ENCODE measurements at places on chromosomes 7 and 10.

DNA sequence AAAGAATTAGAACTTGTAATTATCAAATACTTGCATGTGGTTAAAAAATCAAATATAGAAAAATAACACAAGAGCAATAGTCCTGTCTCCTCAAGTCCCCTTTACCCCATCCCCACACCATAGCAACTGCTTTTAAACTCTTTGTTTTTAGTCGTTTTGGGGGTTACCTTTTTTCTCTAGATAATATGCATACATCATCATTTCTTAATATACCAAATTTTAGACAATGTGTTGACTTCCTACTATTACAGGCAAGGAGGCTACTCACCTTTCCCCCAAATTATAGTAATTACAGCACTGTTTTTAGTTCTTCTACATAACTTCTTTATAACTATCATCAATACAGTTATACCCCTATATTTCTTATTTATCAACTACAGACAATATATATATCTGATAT is 57.3 kb downstream of the SLC18A2 start:
- no peak for DNase-seq

DNA sequence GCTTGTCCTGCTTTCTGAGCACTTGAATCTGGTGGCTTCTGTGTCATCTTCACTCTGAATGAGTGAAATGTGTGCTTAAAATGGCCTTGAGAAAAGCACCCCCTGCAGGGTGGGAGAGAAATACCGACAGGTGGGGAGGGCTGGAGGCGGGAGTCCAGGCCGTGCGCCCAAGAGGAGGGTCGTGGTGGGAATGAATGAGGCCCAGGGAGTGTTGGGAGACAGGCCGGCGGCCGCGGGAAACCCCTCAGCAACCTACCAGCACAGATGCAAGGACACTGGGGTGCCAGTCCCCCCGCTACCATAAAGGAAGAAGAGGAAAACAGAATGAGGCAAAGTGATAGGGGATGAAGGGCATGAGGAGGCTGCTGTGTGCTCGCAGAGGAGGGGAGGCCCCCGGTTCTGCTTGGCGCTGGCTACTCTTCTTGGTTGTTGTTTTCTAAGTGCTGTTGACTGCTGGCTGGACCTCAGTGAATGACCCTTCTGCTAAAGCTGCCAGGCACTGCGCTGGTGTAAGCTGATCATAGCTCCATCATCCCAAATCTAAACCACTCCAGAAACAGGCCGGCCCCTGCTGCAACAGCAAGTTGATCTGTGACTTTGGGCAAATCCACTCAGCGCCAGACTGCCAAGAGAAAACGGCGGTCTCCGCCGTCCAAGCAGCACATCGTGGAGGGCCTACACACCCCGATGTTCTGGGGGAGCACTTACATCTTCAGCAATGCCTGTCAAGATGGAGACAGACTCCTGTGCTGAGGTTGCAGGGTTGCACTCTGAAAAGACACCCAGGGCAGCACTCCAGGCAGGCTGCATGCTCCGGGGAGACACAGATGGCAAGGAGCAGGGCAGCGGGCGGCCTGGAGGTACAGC is 378.5 kb downstream of the DNAJB6 start:
- DNase-seq, result no peak

DNA sequence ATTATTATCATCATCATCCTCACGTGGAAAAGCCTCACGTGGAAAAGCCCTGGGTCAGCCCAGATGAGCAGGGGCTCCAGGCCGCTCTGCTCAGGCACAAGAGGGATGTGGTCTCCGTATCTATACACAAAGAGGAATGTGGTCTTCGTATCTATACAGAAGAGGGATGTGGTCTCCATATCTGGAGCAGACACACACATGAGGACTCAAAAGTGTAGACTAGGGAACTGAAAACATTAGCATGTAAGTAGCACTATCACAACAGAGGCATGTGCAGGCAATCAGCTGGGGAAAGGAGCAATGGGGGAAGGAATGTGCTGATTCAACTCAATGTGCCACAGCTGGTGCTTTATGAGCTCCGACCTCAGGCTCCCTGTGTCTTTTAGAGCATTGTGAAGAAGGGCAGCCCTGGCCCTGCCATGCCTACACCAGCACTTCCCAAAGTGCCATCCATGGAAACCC is 86.5 kb downstream of the PLXNA4 start:
- DNase-seq, result no peak

DNA sequence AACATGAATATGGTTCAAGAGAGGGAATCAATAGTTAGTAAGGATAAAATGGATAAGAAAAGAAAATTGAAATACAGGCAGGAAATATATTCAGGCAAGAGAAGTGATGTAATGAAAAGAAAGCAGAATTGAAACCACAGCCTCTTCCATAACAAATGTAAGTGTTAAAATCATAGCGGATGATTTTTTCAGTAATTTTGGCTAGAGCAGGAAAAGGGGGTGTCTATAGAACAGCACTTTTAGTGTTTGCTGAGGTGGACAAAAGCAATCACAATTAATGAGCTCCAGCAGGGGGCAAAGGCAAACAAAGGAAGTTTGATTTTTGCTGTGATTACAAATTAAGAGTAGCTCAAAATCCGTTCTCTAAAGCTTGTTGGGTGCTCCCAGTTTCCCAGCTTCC is 79.0 kb downstream of the TRIL start:
- no peak for DNase-seq

DNA sequence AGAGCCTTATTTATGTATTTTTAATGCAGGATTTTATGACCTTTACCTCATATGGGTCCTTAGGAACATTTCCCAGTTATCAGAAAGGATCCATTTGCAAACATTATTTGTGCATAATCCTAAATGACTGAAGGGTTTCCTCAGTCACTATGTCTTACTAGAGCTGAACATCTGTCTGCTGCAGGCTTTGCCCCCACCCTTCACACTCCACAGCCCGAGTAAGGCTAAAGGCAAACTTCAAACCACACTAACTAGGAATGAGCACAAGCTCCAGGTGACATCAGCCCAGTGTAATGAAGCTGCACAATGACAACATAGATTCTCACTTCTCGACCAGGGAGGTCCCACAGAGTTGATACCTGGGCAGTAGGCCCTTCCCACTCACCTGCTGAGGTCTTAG is 491.3 kb upstream of the MKI67 start:
- no peak for DNase-seq

GRCh38 chr7:74027683-74028320 is at the start of gene ELN:
TSS of gene ELN (plus strand) at chr7:74028173. CDS start at chr7:74028188, 15 bp downstream.
- DNase-seq, result no peak

DNA sequence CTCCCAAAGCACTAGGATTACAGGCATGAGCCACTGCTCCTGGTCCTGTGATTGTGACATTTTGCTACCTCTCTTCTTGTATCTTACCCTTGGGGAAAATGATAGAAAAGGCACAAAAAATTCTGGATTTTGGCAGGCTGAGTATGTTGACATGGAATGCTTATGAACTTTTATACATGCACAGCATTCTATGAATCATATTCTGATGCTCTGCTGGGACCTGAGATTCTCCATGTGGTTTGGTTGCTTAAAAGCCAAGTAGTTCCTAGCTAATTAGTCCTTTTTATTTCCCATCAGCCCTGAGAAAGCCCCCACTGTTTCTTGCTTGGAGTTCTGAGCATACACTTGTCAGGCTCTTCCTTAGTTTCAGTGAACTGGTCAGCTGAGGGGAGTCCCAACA is 8.3 kb upstream of the KAZALD1 start:
- no peak for DNase-seq

DNA sequence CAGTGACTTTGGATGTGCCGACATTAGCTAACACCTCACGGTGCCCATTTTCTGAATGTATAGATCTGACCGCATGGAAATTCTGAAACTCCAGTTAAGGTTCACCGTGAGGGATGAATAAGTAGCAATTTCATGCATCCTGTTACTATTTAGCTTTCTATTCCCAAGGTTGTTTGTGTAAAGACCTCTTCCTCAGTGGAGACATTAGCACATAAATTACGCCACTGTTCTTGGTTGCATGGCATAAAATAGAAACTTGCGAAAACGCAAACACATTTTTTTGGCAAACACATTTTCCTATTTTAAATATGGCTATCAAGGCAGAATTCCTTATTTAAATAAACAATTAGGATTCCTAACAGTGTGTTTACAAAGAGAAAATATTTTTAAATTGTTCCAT is 36.5 kb downstream of the DENND2A start:
- DNase-seq, result no peak

DNA sequence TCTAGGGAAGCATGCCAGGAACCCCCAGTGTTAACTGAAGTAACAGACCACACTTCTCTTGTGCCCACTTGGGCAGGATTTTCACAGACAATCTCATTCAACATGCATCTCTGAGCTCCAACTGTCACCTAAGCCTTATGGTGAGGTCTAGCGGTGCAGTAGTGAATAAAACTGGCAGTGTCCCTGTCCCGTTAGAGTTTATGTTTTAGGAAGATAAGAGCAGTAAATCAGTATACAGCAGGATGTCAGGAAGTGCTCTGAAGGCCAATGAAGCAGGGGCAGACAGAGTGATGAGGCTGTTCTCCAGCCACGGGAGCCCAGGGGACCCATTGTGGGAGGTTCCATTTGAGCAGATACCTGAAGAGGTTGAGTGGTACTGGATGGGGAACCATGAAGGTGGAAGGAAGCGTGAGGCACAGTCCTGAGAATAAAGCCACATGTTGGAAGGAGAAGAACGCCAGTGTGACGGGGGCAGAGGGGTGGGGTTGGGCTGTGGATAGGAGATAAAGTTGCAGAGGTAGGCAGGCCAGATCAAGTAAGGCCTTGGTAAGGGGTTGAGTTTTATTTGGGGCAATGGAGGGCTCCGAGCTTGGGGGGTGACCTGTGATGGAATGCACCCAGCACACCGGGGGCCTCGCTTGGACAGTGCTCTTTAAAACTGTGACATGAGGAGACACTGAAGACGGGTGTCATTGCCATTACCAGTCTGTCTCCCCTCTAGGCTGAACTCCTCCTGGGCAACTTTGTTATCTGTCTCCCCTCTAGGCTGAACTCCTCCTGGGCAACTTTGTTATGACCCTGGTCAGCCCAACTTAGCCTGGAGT is 6.6 kb downstream of the GDF10 start:
- no peak for DNase-seq

- no peak for DNase-seq
Measured at GRCh38 chr10:3068968-3069737, 1.8 kb downstream of the PFKP start.

DNA sequence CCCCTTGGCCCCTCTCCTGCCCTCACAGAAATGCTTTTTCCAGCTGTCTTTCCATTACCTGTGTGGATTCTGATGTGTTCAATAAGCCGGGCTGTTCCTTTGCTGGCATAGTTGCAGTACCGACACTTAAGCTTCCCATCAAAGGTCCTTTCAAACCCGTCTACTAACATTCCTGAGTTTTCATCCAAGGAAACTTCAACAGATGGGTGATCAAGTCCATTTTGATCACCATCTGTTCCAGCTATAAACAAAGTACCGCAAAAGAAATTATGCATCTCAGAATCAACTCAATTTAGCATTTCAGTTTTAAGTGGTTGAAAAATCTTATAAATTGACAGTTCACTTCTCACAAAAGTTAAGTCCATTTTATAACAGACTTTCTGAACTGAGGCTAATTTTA is 12.7 kb downstream of the IKZF5 start:
- DNase-seq, result no peak

- DNase-seq, result no peak
Measured at GRCh38 chr10:102433619-102434046, 1.3 kb upstream of the CUEDC2 start.

GRCh38 chr7:47819607-47819920 is 128.7 kb downstream of the PKD1L1 start:
- DNase-seq, result no peak

- DNase-seq, result no peak
Measured at GRCh38 chr7:2289111-2289586, 25.1 kb downstream of the SNX8 start.

- DNase-seq, result no peak
Measured at GRCh38 chr7:14381936-14382335, 392.5 kb upstream of the ETV1 start.

- DNase-seq, result no peak
Measured at GRCh38 chr10:33098951-33099663, 141.1 kb upstream of the ITGB1 start.

DNA sequence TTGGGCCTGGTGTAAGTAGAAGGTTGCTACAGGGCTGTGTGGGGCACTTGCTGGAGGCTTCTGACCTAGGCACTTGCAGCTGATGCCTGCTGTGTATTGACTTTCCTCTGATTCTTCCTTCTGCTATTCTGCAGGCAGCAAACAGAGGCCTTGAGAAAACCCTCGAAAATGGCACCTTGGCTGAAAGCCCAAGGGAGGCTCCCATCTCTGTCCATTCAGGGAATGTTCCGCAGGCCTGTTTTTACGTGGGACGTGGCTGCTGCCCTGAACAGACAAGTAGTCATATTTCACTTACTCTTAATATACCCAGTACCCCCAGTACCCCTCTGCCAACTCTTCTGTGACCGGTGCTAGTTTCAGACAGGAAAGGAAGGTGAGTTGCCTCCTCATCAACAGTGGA is 664.7 kb downstream of the INHBA start:
- no peak for DNase-seq

- no peak for DNase-seq
Measured at GRCh38 chr10:118472415-118473304, 122.8 kb downstream of the PRLHR start.

GRCh38 chr10:79185067-79185774 is 116.5 kb downstream of the ZMIZ1 start:
- no peak for DNase-seq

DNA sequence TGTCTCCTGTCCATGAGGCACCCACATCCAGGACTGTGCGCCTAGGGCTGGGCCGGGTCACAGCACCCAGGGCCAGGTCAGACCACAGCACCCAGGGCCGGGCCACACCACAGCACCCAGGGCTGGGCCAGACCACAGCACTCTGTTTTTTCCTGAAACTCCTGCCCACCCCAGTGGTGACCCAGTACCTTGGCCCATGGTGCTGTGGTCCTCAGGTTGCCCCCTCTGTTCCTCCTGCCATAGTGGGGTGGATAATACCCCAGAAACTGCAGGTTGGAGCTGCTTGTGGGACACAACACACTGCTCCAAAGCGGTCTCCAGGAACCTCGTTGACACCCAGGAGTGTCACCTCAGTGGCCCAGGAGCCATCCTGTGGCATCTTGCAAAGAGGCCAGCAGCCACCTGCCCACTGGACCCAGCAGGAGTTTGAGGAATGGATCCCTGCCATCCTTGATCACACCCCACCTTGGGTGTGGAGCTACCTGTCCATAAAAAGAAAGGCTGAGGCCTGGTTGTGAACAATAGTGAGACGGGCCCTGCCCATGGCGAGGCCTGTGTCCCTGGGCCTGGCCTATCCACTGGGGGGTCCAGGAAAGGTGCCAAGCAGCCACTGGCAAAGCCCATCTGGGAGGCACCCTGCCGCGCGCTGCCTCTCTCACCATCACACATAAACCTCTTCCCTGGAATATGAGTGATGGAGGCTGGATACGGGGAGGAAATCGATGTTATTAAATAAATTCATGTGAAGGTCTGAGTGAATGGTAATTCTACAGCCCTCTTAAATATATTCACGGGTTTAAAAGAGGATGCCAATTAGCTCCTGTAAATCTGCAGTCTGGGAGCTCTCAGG is 89.0 kb downstream of the NKX6-2 start:
- no peak for DNase-seq

Data from NCI-H1048 (cell line).